ENCODE measurements at places on chromosomes 1 and 21. TPM values are rescaled to one million over a fixed set of nuclear protein-coding genes. Genes with fewer than 3 reads are reported as not detected.

The ADAMTSL4 gene
- 80.3 TPM for total RNA-seq

The KRTAP19-1 gene
- not detected for total RNA-seq

DNA sequence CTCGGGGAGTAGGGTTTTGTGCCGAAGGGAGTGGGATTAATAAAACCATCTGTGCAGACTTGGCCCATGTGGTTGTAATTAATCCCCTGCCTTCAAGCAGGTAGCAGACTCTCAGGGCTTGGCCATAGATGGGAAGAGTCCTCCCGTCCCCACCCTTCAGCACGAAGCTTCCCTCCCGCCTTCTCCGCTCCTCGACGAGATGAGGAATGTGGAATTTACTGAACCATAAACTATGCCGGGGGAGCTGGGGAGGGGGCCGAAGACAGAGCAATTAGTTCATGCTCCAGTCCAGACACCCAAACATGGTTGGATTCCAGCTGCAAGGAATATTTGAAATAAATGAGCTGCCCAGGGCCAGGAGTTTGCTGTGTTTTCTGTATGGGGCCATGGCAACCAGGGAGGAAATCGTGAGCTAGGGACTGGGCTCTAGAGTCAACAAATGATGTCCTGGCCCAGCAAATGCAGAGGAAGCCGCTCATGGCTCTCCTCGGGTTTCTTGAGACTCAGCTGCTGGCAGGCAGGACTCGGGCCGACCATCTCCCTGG lies 78.8 kb downstream of the SPSB1 start:
- DNase-seq, result peak; percentile 68

DNA sequence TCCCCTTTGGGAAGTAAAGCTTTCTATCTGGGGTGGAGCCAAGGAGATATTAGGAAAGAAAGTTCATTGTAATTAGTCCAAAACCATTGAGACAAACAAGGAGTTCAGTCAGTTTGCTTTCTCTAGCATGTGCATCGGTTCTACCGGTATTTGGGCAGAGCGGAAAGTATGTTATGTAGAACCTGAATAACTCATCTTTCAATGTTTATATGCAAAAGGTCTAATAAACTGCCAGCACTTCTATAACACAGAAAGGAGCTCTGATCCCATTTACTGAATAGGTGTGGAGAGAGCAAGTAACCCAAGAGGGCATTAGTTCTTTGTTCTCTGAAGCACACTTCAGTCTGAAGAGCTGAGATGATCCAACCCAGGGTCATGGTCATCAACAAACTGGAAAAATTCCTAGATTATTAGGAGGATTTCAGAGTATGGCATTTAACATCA lies 3.5 kb downstream of the TGFB2 start:
- DNase-seq, result no peak

DNA sequence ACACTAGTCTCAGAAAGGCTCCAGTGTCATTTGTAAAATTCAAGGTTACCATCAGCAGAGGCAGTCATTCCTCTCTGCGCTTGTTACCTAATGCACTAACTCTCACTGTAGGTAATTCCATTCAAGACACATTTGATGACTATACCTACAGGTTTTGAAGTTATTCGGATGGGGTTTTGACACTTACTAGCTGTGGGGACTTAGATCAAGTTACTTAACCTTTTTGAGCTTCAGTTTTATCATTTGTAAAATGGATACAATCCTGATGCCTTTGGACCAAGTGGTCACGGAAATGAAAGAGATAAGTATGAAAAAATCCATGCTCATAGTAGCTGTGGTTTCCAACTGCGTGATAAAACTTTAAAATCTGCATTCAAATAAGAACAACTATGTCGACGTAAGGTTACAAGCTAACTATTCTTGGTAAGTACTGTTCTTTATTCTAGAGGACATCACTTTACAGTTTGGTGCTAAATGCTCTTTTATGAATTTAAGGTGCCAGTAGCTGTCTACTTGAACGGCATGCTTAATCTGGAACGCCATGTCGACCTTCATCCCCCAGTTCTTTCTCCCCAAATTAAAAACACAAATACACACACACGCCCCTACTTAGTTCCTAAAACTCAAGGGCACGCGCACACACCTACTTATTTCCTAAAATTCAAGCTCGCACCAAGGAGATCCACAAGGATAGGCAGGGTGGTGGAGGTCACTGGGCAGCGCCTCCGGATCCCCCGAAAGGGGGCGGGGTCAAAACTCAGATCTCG lies 550 bp upstream of the NFYC start:
- no peak for DNase-seq

DNA sequence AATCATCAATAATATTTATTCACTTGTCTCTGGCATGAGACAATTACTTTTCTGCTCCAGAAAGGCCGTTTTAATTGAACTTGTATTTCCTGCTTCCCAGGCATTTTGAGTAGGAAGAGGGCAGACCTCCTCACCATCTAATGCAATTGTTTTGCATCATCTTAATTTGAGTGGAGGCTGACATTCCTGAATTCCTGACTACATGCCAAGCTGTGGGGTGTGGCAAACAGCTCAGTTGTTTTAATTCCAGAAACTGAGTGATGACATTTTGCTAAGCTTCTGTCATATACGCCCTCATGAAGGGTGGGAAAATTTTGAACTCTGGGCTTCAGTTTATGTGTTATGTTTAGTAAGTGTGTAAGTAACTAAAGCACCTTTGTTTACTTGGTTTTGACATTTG lies 125.4 kb upstream of the USP25 start:
- no peak for DNase-seq

DNA sequence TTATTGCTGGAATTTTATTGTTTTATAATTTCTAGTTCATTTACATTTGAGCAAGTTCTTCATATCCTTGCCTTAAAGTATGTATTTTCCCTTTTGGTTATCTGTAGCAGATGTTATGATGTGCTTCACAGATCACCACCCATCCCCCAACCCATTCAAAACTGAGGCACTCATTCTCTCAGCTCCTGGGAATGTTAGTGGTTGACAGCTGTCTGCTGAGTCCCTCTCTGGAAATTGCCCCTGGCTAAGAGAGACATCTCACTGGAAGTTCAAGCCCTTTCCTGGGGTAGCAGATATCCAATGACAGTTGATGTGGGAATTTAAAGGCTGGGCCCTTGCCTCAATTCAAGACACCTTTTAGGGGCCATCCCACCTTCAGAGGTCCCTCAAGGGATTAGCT lies 4.3 kb upstream of the DPYD start:
- no peak for DNase-seq

DNA sequence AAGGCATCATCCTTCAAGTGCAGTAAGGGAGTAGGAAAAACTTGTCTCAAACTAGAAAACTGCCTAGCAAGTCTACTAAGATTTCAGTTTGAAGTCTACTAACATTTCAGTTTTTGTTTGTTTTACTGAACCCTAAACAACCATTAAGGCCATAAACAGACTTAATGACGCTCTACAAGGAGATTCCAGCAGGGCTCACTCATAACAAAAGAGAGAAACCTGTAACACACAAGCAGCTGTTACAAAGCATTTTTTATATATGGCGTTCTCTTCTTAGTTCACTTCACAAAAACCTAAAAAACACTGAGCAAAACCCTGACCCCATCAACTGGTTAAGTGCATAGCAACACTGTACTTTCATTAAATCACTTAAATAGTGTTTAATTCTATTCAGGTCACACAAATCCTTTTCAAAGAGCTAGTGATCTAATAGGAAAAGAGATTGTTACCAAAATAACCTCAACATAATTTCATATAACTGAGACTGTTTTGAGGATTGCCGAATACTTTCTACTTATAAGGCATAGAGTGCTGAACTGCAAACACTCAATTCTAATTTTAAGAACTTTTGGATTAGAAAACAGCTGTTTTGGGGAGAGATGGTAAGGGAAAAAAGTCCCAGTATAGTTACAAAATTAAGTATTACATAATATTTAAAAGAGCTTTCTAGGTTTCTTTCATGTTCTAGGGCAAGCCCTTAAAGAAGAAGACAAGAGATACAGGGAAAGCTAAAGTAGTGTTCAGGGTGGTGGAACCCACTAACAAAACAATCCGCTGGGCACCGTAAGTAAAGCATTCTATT lies 1.4 kb downstream of the B3GALNT2 start:
- no peak for DNase-seq

All from Right ventricle myocardium inferior (tissue), 1 donor.